ENCODE measurements at places on chromosomes 6 and 20.
A peak's percentile ranks its signal among the peaks of the same experiment; 100 is the strongest.

GRCh38 chr6:62354261-62354660, 68.2 kb upstream of the KHDRBS2 start:
- DNase-seq = no peak

GRCh38 chr6:142676027-142676443, 268.9 kb downstream of the HIVEP2 start:
- no peak for DNase-seq

GRCh38 chr20:46731770-46732169, 22.3 kb downstream of the SLC2A10 start:
- DNase-seq = no peak

GRCh38 chr6:19472153-19472552, 365.0 kb upstream of the ID4 start:
- DNase-seq = peak; percentile 93

DNA sequence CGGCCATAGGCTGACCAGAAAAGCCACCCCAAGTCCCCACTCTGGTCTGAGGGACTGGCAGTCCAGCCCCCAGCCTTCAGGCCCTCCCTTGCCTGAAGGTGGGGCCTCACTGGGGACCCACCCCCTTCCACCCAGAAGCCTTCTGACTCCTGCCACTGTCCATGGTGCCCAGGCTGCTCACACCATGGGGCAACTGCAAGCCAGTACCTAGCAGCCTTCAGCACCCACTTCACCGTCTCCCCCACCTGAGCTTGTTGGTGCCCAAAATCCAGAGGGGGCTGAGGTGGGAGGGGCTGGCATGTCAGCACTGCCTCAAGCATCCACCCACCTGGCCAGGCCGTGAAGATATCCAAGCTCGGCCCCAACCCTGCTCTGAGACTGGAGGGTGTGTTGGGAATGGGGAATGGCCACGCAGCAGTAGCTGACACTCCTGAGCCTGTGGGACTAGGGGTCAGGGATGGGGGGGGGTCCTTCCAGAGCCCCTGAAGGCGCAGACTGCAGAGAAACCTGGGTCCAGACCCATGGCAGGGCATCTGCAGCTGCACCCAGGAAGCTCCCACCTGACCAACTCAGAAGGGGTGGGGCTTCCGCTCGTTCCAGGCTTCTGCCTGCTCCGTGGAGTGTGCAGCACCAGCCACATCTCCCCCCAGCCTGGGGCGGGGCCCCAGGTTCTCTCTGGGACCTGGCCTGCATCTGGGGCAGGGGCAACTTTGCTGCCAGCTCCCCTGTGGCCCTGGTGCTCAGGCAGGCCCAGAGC, 942.1 kb upstream of the EPHA7 start:
- DNase-seq = no peak
